ENCODE measurements at places on chromosomes 12 and 14. TPM values are rescaled to one million over a fixed set of nuclear protein-coding genes. Genes with fewer than 3 reads are reported as not detected.

DNA sequence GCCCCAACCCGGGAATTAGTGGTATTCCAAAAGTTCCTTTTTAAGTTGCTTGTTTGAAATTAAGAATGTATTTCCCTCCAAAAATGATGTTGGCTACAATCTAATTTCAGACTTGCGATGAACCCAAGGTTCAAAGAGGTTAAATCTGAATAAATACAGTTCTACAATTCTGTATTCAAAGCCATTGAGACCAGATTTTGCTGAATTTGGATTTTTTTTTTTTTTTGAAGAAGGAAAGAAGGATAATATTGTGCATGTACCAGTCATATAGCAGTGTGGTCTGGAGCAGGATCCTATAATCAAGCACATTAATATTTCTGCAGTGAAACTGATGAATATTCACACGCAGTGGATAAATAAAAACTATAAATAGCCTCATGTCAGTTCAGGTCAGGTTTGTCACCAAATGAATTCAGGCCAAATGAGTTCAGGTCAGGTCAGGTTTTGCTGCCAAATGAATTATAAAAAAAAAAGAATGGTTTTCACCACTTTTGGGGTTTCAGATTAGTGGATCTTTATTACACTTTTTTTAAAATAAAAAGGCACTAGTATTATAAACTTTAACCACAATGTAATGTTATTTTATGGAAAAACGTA is 69.5 kb downstream of the CRADD start:
- no peak for DNase-seq
- no peak overlapping the region for H3K4me3 ChIP-seq
- peaks cover 32% of the 10 kb centered on the region for H3K4me1 ChIP-seq
- H3K27me3 ChIP-seq: no peaks in the 10 kb centered on the region
- H3K27ac ChIP-seq: no peak overlapping the region

DNA sequence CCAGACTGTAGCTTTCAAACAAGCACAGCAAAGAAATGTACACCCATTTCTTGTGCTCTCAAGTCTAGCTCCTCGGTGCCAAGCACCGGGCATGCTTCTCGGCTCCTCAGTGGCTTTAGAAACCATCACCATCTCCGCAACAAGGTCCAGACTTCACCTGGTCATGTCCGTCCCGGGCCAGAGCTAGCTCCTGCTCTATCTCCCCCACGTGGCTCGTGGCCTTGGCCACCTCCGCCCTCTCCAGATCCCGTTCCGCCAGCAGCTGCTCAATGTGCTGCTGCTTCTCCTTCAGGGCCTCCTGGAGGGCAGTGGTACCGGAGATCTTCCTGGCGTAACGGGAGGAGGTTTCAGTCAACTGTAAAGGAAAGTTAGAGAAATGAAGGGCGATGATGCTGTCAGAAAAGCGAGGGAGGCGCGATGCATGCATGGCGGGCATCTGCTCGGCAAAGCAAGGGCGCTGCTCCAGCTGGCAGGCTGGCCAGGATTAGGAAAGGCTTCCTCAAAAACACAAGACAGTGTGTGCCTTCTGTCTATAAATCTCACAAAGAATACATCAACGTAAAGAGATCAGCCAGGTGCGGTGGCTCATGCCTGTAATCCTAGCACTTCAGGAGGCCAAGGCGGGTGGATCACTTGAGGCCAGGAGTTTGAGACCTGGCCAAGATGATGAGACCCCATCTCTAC is 67.4 kb downstream of the CLIP1 start:
- no peak overlapping the region for H3K4me3 ChIP-seq
- H3K27me3 ChIP-seq: no peaks in the 10 kb centered on the region
- peaks cover 14% of the 10 kb centered on the region for H3K4me1 ChIP-seq
- peaks cover 32% of the 10 kb centered on the region for H3K36me3 ChIP-seq
- H3K27ac ChIP-seq: no peak overlapping the region
- no peak for DNase-seq

- no peaks in the 10 kb centered on the region for H3K36me3 ChIP-seq
- H3K4me1 ChIP-seq: no peaks in the 10 kb centered on the region
- no peak for DNase-seq
- no peak overlapping the region for H3K27ac ChIP-seq
These were observed 440.9 kb downstream of the LRFN5 start for GRCh38 chr14:42047421-42048055.

- H3K4me1 ChIP-seq: no peaks in the 10 kb centered on the region
- H3K36me3 ChIP-seq: peaks cover 8% of the 10 kb centered on the region
- no peak overlapping the region for H3K4me3 ChIP-seq
- no peaks in the 10 kb centered on the region for H3K27me3 ChIP-seq
These were observed 101.2 kb downstream of the EEA1 start for GRCh38 chr12:92827836-92828431.

GRCh38 chr12:94623161-94623920 is 27.0 kb downstream of the TMCC3 start:
- H3K27ac ChIP-seq: no peak overlapping the region
- no peak for DNase-seq
- H3K27me3 ChIP-seq: no peaks in the 10 kb centered on the region
- peaks cover 21% of the 10 kb centered on the region for H3K4me1 ChIP-seq
- H3K36me3 ChIP-seq: peaks cover 3% of the 10 kb centered on the region

DNA sequence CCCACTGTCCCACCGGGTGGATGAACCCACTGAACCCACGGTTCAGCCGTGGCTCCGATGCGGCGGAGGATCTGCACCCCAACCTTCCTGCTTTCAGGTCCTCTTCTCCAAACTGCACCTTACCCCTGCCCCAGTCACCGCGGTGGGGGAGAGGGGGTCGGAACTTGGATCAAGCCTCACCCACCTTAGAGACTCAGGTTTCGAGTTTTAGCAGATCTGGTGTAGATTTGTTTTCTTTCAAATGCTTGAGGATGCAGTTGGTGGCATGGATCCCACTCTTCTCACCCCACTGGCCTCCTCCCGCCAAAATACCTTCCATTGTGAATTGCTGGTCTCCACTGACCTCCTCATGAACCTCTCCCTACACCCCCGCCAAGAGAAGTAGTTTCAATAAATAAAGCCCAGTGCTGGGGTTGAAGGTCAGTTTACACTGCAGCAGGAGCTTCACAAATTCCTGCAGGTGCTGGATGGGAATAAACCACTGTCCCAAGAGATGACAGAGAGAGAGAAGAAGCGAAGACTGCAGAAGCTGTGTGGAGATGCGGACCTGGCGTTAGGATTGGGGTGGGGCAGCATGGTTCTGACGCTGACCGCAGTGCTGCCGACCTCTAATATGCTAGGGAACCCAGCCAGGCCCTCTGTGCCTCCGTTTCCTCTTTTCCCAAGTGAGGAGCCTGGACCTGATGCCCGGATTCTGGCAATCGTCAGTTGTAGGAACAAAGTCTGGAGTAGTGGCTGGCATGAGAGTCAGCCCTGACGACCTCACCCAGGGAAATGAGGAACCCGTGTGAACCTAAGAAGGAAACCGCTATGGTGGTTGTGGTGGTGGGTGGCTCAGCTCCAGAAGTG is 7.4 kb downstream of the TTC6 start:
- no peaks in the 10 kb centered on the region for H3K4me1 ChIP-seq
- no peak overlapping the region for H3K27ac ChIP-seq
- peaks cover 5% of the 10 kb centered on the region for H3K36me3 ChIP-seq
- H3K27me3 ChIP-seq: peaks cover 46% of the 10 kb centered on the region
- DNase-seq: no peak

DNA sequence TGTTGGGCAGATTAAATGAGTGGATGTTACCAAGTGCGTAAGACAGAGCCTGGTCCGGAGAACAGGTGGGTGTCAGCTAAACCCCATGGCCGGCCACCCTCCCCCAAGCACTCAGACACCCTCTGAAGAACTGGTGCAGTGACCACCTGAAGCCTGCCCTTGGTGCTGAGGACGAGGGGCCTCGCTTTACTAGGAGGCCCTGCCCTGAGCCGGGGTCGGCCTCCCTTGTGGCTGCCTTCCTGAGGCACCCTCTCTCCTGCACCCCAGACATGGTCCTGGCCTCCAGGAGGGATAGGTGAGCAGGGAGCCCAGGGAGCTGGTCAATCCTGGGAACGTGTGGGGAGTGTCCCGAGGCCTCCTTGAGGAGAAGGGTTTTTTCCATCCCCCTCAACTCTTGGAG is 4.9 kb upstream of the KIF26A start:
- peaks cover 26% of the 10 kb centered on the region for H3K27me3 ChIP-seq
- H3K4me3 ChIP-seq: no peak overlapping the region
- no peak for DNase-seq
- H3K27ac ChIP-seq: no peak overlapping the region
- H3K4me1 ChIP-seq: peaks cover 7% of the 10 kb centered on the region

- peaks cover 3% of the 10 kb centered on the region for H3K4me1 ChIP-seq
- no peak overlapping the region for H3K4me3 ChIP-seq
- H3K36me3 ChIP-seq: no peaks in the 10 kb centered on the region
- H3K27me3 ChIP-seq: peaks cover 58% of the 10 kb centered on the region
These were observed 5.7 kb upstream of the VDR start for GRCh38 chr12:47910486-47910885.

DNA sequence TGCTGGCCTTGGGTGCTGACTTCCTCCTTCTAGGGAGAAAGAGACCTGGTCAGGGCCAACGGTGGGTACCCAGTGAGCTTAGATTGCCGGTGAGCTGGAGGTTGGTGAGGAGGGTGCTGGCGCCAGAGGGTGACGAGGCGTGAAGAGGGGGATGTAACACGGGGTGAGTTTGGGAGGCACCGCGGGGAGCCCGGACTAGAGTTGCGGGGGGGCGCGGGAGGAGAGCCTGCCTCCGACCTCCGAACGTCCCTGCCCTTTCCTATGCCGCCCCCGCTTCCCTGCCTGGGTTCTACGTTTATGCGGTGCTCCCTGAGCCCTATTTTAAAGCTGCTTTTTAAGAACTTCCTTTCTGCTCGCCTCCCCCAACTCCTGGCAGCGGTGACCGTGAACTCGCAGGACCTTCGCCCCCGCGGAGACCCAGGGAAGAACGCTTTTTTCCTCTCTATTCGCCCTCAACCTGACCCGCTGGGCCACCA is 18.6 kb downstream of the OR6S1 start:
- H3K27me3 ChIP-seq: peaks cover 44% of the 10 kb centered on the region
- H3K4me3 ChIP-seq: peak overlapping the region; percentile 51
- no peak for DNase-seq
- H3K27ac ChIP-seq: peak overlapping the region; percentile 32
- peaks cover 49% of the 10 kb centered on the region for H3K4me1 ChIP-seq

DNA sequence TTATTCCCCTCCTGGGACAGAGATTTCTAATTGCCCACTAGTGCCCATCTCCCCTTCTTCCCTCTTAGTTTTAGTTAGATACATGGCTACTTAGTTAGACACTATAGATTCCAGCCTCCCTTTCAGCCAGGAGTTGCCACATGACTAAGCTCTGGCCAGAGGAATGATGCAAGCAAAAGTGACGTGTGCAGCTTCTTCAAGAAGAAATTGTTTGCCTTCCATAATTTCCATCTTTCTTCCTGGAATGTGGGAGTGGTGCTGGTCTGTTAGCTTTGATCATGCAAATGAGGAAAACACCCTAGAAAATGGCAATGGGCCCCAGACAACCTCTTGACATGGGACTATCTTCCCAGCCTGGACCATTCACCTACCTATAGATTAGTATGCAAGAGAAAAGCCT is 21.4 kb downstream of the CCDC177 start:
- H3K4me1 ChIP-seq: no peaks in the 10 kb centered on the region
- H3K27ac ChIP-seq: no peak overlapping the region
- H3K36me3 ChIP-seq: no peaks in the 10 kb centered on the region
- DNase-seq: no peak

- no peak overlapping the region for H3K27ac ChIP-seq
- DNase-seq: no peak
- H3K27me3 ChIP-seq: no peaks in the 10 kb centered on the region
These were observed 102.1 kb downstream of the DYRK2 start for GRCh38 chr12:67750513-67751183.

- DNase-seq: no peak
- no peaks in the 10 kb centered on the region for H3K27me3 ChIP-seq
- H3K4me1 ChIP-seq: peaks cover 59% of the 10 kb centered on the region
- peak overlapping the region; percentile 84 for H3K27ac ChIP-seq
- H3K36me3 ChIP-seq: peaks cover 16% of the 10 kb centered on the region
These were observed 22.9 kb downstream of the VDR start for GRCh38 chr12:47881826-47882427.

GRCh38 chr14:24940213-24940783 is 109.6 kb downstream of the STXBP6 start:
- no peak overlapping the region for H3K4me3 ChIP-seq
- no peaks in the 10 kb centered on the region for H3K4me1 ChIP-seq
- no peak for DNase-seq
- no peak overlapping the region for H3K27ac ChIP-seq
- H3K36me3 ChIP-seq: no peaks in the 10 kb centered on the region

DNA sequence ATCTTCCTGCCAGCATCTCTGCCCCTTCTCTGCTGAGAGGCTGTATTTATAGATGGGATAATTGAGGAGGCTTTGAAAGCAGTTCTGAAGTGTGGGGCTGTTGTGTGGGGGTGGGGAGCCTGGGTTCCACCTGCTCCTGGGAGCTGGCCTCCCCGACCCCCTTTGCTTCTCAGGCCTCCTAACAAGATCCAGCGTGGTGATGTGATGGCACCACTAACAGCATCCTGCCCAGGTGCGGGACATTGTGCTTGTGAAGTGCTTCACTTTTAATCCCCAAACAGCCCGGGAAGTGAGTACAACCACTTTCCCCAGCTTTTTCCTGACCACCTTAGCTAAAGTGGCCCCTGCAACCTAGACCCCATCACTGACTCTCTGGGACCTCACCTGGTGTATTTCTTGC is 95.1 kb upstream of the NRXN3 start:
- no peak for DNase-seq
- H3K4me1 ChIP-seq: no peaks in the 10 kb centered on the region
- H3K36me3 ChIP-seq: no peaks in the 10 kb centered on the region
- no peak overlapping the region for H3K4me3 ChIP-seq
- no peak overlapping the region for H3K27ac ChIP-seq

DNA sequence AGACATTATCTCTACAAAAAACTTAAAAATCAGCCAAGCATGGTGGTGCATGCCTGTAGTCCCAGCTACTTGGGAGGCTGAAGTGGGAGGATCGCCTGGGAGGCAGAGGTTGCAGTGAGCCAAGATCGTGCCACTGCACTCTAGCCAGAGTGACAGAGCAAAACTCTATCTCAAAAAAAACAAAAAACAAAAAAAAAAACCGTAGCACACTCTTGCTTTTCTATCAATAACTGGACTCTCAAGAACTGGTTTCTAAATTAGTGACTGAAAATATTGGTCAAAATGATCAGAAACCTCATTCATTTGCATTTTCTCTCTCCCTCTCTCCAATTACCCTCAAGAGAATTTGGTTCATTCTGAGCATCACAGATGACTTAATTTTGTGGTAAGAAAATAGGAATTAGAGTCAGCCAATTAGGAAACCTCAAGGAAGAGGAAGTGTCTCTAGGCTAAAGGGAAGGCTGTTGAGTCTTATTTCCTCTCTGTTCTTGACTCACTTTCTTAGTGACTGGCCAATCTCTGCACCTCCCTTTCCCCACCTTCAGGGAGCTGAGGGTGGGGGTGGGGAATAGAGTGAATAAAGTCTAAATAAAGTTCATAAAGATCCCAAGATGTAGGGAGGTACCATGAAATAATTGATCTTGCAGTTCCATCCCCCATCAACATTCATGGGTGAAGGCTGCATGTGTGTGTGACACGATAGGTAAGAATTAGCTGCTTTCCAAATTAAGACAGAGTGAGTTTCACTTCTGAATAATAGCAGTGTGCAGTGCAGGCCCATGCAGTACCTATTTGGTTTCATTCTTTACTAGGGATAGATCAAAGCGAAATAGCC is 6.8 kb upstream of the PSMA6 start:
- peaks cover 28% of the 10 kb centered on the region for H3K36me3 ChIP-seq
- peak overlapping the region; percentile 27 for H3K4me3 ChIP-seq
- DNase-seq: peak; percentile 26

SSTR1 gene
- not detected for total RNA-seq

RABGGTA gene
- total RNA-seq: 54.8 TPM

RNASE3 gene
- total RNA-seq: not detected

KRT77 gene
- total RNA-seq: not detected

BDKRB1 gene
- not detected for total RNA-seq

PZP gene
- not detected for total RNA-seq

C12orf50 gene
- not detected for total RNA-seq

VRTN gene
- not detected for total RNA-seq

CCDC177 gene
- total RNA-seq: not detected
